ENCODE measurements at places on chromosomes 5 and 9.
A peak's percentile ranks its signal among the peaks of the same experiment; 100 is the strongest.

DNA sequence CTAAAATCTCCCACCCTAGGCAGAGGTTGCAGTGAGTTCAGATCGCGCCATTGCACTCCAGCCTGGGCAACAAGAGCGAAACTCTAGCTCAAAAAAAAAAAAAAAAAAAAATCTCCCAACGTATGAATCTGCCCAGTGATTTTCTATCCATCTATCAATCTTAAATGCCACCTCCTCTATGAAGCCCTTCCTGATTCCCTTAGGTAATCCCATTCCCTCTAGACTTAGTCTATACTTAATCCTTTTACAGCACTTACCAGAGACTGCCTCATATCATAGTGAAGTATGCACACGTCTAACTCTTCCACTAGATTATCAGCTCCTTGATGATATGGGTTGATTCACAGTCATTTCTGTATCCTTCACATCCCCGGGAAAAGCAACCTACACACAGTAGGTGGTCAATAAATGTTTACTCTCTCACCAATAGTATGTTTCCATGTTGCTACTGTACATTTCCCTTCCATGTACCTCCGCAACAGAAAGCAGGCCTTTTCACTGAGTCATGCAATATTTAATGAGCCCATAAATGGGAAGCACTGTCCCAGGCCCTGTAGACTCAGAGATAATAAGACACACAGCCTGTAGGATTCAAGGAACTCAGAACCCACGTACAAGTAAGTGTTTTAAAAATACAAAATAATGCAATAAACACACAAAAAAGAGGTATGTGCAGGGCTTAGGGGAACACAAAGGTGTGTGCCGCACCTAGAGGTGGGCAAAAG is 1.2 kb downstream of the DROSHA start:
- DNase-seq, result no peak

GRCh38 chr5:82808960-82809359 is 268.2 kb downstream of the TMEM167A start:
- DNase-seq, result no peak

- peak; percentile 95 for DNase-seq
These were observed at the start of gene MRPL41 for GRCh38 chr9:137551264-137552021. Gene MRPL41 (plus strand): TSS chr9:137551879. CDS start chr9:137552082, 203 bp downstream.

DNA sequence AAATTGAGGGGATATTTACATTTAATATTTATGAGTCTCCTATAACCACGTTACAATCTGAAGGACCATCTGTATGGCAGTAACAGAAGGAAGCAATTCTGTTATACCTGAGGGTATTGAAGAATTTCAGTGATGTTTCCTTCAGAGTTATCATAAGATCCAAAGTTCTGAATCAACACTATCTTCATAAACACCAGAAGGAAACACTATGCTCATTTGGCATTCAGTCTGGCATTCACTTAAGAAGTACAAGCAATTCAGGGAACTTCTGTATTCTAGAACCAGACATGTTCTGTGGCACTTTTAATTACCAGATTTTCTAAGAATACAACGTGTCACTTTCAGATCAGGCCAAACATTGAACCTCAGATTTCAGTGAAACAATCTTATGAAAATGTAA is 9.6 kb downstream of the DAB2 start:
- DNase-seq, result no peak

GRCh38 chr5:54825005-54825404 is 160.4 kb downstream of the ESM1 start:
- DNase-seq, result no peak

DNA sequence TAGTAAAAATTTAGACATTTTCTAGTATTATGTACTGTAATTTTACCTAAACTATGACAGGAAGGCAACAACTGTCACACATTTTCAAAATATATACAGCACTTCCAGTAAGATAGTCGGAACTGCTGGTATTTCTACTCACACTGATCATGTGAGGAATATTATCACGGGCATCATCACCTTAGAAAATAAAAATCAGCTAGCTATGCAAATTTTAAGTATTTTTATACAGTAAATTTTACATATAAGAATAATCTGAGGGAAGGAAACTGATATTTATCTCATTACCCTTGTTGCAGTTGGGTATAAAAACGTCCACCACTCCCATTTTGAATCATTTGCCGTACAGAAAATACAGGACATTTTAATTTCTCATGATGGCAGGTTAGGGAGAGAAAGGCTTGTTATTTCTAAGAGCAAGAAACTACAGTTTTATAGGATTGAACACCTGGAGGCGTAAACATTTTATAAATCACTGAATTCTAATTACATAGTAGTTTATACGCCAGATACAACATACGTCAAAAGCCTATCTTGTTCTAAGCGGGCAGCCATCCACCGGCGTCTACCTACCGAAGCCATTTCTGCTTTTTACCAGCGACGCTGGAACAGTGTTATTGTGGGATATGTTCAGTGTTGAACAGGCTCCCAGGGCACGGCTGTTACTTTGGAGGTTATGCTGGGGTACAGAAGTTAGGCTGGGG is 729 bp upstream of the TNPO1 start:
- no peak for DNase-seq

DNA sequence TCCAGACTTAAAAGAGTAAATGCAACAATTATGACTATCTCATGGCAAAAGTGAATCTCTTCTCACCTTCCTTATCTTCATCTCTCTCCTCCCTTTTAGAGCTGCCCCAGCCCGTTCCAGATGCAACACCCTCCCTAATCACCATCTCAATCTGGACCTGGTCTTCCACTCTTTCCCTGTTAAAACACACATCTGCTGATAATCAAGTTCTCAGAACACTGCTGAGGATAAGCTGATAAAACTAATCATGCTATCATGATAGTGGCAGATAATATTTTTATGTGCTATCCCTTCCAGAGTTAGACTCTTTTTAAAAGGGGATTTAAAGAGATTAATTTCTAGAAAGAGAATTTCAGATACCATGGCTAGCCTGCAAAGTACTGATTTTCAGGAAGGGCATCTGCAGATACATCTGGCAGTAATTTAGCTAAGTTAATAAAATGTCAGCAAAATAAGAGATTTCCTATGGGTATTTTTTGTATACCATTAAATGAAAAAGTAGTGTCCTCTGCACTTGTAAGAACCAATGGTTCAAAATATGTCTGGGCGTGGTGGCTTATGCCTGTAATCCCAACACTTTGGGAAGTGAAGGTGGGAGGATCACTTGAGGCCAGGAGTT is 17.2 kb downstream of the SGTB start:
- DNase-seq, result no peak

All from upper lobe of right lung (tissue), 1 donor.